ENCODE measurements at places on chromosomes 3 and 15. TPM values are rescaled to one million over a fixed set of nuclear protein-coding genes. Genes with fewer than 3 reads are reported as not detected.

The SLC28A1 gene
- total RNA-seq: not detected

The CELSR3 gene
- 0.26 TPM for total RNA-seq

GRCh38 chr3:3080309-3080708, 29.9 kb downstream of the IL5RA start:
- DNase-seq: no peak

DNA sequence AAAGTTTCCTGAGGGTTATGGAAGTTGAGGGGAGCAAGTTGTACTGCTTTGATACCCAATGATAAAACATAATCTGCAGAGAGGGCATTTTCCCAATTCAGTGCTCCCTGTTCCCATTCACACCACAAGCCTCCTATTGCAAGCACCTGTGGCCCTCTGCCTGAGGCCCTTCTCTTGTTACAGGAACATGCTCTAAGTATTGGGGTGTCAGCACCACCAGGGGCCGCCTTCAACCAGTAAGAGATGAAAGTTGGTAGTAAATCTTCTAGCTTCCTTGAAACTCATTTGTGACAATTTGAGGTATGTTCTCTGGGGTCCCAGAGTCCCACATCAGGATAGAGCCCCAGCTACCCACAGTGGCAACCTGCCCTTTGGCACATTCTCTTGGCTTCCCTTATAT, 265.4 kb upstream of the ARHGEF26 start:
- no peak for DNase-seq

DNA sequence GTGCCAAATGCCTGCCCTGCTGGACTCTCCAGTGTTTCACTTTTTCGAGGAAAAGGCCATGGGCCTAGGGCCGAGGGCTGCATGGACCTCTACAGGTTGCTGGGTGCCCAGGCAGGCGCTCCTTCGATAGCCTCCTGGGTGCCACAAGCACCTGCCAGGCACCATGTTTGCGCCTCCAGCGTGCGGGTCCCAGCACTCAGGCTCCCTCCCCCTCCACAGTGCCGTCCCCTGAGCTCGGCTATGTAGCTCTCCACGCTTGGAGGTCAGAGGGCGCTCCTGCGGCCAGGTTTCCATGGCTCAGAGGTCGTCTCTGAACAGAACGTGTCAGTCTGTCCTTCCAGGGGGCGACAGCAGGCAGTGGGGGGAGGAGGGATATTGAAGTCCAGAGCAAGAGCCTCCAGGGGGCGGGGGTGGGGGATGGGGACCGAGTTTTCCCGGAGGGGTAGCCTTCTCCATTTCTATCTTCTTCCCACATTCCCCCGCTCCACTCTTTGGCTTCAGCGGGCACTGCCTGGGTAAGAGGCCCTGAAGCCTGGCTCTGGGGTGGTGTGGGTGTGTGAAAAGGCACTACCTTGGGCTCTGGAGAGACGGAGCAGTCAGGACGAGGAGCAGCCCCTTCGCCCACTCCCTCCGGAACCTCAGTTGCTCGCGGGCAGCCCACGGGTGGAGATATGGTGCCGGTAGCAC, 3.6 kb downstream of the ONECUT1 start:
- no peak for DNase-seq

- no peak for DNase-seq
Measured at GRCh38 chr15:47732248-47732647, 14.9 kb downstream of the SEMA6D start.

DNA sequence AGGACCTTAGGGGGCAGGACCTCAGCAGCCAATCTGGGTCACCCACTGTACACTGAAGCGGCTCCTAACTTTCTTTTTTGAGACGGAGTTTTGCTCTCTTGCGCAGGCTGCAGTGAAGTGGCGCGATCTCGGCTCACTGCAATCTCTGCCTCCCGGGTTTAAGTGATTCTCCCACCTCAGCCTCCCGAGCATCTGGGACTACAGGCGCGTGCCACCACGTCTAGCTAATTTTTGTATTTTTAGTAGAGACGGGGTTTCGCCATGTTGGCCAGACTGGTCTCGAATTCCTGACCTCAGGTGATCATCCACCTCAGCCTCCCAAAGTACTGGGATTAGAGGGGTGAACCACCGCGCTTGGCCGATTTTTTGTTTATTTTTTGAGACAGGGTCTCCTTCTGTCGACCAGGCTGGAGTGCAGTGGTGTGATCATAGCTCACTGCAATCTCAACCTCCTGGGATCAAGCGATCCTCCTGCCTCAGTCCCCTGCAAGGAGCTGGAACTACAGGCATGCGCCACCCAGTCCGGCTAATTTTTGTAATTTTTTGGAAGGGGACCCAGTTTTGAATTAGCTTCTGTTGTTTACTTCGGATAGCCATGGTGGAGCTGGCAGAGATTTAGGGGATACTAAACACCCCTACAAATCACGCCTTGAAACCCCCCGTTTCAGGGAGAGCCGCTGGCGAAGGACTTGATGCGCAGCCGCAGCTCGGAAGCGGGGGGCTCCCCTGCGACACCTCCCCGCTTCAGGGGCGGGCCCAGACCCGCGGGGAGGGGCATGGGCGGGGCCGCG, 1.5 kb upstream of the CLK3 start:
- DNase-seq: no peak
